Stimulated activated CD4-positive, alpha-beta T cell treated with anti-CD3 and anti-CD28 coated beads, TNF-alpha, amount 100 ng/mL, for 24 hours (primary cell): ENCODE measurements at places on chromosomes 5 and 9.

- peak; percentile 82 for DNase-seq
Observed at GRCh38 chr9:104927912-104928740, at the start of gene ABCA1. TSS of gene ABCA1 (minus strand) at chr9:104928155. CDS start at chr9:104903679, 24,476 bp downstream.

DNA sequence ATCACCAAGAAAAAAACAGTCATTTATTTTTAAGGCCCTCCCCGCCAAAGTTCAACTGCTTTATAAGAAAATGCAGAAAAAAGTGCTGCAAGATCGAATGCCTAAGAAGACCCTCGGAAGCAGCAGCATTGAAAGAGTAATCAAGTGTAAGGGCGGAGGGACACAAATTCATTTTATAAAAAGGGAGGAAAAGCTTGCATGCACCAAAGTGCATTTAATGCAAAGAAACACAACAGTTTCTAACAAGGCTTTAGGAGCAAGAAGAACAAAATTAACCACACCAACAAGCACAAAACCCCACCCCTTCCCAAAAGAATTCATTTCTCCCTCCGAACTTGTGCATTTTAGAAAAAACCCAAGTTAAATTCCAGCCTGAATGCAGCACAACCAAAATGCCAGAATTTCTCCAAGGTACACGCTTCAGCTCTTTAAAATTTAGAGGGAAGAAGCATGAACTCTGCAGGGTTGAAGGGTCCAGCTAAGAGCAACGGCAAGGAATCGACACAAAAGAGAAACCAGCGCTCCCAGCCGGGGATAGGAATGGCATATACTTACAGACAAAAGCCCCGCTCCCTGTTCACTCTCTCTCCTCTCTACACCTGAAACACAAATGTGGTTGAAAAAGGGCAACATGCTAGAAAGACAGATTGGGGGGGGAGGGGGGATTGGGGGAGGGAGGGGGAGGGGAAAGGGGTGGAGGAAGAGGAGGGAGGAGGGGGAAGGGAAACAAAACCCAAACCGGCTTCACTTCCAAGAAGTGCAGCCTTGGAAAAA lies at the start of gene NREP:
Gene NREP, minus strand, starts transcription at position 614 of the 774 bp plus-strand sequence. CDS start 1,422 bp downstream, outside the sequence.
- no peak for DNase-seq

- DNase-seq, result no peak
Observed at GRCh38 chr9:97831843-97832636, 21.0 kb upstream of the FOXE1 start.

DNA sequence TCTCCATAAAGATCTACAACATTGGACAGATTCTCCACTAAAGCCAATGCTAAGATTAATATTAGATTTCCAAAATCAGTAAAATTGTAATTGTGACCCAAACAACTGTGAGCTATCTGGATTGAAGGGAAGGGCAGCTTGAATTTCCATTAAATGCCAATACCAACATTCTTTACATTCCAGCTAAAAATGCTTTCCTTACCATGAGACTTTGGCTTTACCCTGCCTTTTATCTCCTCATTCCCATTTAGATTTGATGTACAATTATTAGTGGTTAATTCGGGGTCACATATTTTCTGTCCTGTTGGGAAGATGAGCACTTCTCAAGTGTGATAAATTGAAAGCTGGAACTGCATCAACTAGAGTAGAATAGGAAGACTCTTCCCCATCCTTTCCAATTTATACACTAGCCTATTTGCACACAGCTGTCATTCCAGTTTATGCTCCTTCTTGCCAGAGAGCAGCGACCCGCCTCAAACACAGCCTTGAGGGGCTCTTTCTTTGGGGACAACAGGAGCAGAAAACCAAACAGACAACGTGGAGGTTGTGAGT lies 33.1 kb upstream of the MYOT start:
- no peak for DNase-seq

- DNase-seq, result no peak
Observed at GRCh38 chr9:70061776-70062175, 18.1 kb downstream of the MAMDC2 start.

DNA sequence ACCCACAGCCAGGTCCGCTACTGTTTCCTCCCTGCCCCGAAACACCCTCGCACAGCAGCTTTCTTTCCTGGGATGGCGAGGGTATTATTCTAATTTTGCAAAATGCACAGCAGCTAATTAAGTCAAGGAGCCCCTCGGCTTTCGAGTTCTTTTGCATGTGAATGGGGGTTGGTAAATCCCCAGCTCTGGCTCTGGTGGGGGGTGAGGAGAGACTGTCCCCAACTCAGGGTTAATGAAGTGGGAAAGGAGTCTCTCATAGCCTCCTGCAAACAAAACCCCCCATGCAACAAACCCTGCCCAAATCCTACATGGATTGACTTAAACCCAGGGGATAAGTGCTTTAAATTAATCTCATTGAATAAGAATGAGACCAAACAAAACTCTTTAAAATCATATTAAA lies 8.8 kb downstream of the BARHL1 start:
- no peak for DNase-seq

- DNase-seq, result no peak
Observed at GRCh38 chr5:143479394-143479793, 75.9 kb upstream of the NR3C1 start.

GRCh38 chr5:72459089-72459661 lies 48.0 kb downstream of the ZNF366 start:
- no peak for DNase-seq

DNA sequence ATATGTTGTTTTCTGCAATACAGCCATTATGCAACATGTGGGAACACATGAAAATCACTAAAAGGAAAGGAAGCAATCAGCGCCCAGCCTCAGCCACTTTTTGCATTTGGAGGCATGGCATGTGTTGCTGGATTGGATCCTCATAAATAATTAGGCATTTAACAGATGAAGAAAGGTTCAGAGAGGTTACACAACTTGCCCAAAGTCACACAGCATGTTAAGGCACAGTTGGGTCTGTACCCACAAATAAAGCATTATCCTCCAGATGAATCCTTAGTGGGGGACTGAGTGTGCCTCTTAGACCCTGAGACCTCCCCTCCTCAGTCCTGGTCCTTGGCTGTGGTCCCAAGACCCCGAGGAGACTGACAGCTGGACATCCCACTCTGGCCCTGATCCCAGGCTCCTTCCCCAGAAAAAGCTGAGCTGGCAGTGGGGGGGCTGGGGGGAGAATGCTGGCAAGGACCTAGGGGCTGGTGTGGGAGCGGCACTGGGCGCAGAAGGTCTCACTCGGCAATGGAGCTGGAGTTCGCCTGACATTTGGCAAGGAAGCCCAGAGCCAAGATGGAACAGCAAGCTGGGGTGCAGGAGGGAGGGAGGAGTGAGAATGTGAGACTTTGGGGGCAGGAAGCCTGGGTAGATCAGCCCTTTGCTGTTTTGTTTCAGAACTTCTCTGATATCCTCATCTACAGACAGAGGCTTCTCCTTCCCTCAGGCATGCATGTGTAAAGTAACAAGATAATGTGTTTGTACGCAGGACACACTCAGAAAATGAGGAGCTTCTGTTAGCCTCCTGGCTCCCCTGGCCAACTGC lies 6.9 kb upstream of the AKNA start:
- no peak for DNase-seq

- DNase-seq, result no peak
Observed at GRCh38 chr5:72937517-72938061, 18.3 kb upstream of the FCHO2 start.

DNA sequence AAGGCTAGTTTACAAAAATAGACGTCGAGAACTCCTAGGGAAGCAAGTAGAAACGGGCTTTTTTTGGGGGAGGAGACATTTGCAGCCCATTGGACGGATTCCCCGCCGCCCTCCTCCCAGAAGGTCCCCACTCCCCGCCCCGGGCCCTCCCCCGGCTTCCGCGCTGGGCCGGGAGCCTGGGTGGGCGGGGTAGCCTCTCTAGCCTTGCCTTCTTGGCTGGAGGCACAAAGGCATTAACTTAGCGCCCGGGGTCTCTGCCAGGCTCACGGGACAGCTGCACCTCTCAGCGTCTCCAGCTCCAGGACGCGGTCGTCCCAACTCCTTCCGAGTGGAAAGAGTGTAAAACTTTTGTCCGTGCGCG lies at the start of gene DMRTA1:
Gene DMRTA1, plus strand, starts transcription at position 236 of the 361 bp plus-strand sequence. CDS start 242 bp downstream, outside the sequence.
- no peak for DNase-seq

DNA sequence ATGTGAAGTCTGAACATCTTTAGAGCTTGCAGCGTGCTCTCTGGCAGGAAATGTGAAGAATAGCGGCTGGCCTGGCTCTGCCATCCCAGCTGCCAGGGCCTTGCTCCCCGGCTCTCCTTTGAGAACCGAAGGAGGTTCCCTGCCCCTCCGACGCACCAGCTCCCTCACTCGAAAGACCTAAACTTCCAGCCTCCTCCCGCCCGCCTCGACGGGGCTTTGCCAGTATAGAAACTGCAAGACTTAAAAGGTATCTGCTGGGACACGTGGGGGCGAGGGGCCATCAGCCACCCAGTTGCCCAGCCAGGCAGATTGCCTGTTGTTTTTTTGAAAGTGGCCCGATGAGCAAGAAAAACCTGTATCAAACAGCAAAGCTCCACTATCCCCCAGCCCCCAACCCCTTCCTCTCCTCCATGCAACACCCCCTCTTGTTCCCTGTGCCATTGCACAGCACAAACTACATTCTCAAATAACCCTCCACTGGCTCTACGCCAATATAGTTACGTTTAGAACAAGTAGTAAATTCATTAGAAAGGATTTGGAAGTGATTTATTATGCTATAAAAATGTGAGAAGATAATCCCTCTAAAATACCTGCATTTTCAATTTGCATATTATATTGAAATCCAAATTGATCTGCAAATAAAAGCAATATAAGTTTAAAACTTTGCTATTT lies 331.9 kb downstream of the MED10 start:
- DNase-seq, result no peak

DNA sequence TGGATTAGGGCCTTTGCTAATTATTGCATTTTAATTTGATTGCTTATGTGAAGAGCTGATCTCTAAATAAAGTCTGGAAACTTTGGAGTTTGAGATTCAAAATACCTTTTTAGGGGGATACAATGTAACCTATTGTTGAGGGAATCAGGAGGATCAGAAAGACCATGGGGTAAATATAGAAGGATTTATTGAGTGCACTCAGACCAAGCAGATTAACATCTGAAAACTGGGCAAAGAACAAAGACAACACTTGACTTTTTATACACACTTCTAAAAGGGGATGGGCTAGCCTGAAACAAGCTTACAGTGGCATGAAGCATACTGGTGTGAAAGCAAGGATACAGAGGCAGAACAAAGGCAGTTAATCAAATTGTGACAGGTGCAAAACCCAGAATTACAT lies 174.3 kb downstream of the MRPS30 start:
- DNase-seq, result no peak

GRCh38 chr5:157978061-157978460 lies 119.1 kb upstream of the CLINT1 start:
- DNase-seq, result no peak

DNA sequence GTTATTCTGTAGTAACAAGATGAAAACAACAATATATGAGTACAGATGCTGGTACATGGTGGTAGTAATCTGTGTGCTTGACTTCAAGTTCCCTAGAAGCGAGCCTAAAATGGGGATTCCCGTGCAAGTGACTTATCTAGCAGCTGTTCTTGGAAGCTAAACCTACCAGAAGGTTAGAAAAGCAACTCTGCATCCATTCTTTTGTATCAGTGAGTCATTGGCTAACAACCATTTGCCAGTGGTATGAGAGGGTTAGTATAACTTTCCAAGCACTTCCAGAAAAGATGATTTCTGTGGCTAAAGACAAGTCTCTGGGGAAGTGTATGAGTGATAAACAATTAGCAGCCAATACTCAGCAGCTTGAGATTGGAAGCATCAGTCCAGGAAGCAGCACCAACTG lies 787.7 kb upstream of the CDH6 start:
- no peak for DNase-seq

- DNase-seq, result no peak
Observed at GRCh38 chr5:91607675-91608074, 224.6 kb upstream of the ARRDC3 start.

DNA sequence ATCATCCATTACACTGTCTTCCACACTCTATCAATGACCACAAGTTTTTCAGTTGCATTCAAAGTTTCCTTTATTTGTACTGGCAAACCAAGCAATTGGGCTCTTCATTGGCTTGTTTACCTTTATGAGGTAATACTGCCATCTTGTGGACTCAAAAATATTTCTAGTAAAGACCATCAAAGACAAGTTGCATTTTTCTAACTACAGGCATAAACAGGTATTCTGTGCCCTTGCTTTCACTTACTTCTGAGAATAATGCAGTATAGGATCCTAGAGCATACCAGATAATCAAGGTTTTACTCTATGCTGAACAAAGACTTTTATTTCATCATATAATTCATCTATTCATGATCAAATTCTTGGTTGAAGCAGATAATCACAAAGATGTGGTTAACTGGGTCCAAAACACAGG lies 173.7 kb upstream of the POU5F2 start:
- no peak for DNase-seq

DNA sequence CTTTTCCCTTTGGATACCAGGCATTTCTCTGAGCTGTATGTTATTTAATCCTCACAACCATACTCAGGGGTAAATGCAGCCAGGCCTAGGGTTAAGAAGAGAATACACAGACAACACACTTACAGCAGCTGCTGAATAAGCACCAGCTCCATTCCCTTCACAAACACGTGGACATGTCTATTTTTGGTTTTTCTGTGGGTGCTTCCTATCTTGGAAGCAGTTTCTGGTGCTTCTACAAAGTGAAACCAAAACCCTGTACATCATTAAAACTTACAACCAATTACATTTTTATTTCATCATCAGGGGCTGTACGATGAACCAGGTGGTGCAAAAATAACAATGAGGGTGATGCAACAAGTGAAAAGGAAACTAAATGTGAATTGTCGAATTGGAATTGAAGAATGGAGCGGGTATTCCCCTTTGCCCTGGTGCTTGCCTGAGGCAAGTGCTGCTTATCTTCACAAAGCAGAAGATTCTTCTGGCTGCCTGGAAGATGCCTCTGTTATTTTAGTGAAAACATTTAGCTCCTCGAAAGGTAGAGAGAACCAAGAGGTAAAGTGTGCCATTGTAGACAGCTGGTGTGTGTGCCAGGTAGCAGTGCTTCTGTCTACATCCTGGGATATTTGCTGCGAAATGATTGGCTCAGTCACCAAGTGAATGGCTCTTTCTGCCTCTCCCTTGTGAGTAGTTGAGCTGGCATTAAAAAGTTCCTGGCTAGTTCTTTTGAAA lies 18.6 kb upstream of the IFNB1 start:
- peak; percentile 8 for DNase-seq

DNA sequence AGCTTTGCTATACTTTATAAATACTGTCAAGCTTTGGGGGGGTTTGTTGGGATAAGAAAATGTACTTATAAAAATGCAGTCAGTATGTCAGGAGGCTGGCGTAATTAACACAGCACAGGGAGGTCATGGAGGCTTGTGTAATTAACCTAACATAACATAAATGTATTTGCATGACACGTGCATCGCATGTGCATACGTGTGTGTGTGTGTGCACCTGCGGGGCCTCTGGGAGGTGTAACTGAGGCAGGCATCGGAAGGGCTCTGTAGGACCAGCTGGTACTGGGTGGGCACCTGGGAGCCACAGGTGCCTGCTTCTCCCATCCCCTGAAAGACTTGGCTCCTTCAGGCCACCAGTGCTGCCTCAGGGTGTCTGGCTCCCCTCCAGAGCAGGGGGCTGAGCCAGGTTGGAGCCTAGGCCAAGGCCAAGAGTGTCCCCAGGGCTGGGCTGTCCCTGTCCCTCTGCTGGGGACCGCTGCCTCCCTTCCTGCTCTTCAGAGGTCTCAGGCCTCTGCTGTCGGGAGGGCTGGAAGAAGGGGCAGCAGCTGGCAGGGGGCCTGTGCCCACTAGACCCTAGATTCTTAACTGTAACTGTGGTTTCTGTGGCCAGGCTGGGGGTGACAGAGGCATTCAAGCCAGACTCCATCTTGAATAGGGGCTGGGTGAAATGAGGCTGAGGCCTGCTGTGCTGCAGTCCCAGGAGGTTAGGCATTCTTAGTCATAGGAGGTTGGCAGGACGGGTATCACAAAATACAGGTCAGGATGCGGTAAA lies 9.0 kb downstream of the FCN2 start:
- DNase-seq, result no peak
